Progenitor cell of endocrine pancreas (in vitro differentiated cells): ENCODE measurements at places on chromosomes 4 and X. TPM values are rescaled to one million over a fixed set of nuclear protein-coding genes. Genes with fewer than 3 reads are reported as not detected.

DNA sequence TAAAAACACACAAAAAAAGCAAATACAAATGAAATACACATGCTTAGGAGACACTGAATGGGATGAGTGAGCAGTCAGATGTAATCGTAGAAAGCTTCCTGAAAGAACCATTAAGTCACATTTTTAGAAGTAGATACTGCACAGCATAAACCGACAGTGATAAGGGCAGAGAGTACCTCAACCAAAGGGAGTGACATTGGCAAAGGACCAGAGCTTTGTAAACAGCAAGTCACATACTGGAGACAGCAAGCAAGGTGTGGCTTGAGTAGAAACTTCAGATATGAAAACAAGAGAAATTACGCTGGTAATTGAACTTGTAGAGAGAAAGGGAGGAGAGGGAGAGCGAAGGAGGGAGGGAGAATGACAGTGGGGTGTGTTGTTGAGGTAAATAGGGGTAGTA, 92.0 kb downstream of the CHRDL1 start:
- no peak overlapping the region for H3K4me3 ChIP-seq
- peaks cover 2% of the 10 kb centered on the region for H3K36me3 ChIP-seq
- H3K27ac ChIP-seq: no peak overlapping the region
- peaks cover 14% of the 10 kb centered on the region for H3K4me1 ChIP-seq

DNA sequence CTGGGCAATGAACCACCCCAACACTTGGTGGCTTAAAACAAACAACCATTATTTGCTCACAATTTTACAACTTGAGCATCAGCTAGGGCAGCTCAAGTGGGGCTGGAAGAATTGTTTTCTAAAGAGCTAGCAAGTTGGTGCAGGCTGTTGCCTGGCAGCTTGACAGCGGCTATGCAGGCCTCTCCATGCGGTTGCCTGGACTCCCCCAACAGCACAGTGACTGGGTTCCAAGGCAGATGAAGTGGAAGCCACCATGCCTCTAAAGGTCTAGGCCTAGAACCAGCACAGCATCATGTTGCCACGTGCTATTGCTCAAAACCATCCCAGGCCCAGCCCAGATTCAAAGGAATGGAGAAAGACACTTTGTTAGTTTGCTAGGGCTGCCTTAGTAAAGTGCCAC, 114.8 kb downstream of the BCOR start:
- no peak overlapping the region for H3K4me3 ChIP-seq
- no peaks in the 10 kb centered on the region for H3K36me3 ChIP-seq
- peaks cover 1% of the 10 kb centered on the region for H3K4me1 ChIP-seq
- H3K27ac ChIP-seq: no peak overlapping the region

DNA sequence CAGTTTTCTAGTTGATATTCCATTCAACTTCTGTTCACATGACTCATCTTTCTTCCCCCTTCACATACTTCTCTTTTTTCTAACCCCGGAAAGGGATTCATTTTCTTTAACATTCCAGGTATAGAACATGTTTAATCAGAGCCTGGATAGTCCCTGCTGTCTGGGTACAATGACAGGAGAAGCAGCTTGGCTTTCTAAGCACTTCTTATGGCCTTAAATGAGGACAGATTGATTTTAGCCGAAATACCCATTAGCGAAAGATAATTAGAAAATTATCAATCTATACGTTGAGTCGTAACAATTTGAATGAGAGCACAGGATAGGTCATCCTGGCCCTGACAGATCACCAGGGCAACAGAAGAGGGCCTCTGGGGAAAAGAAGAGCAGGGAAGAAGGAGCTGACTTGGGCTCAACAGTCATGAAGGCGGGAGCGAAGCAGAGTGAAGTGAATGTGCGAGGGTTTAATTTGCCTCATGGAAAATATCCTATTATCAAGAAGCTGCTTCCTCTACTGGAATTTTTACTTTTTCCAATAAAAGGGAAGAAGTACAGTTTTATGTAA, 62.2 kb downstream of the PPP1R2C start:
- H3K4me3 ChIP-seq: no peak overlapping the region
- H3K27ac ChIP-seq: peak overlapping the region; percentile 88
- no peak for DNase-seq
- no peaks in the 10 kb centered on the region for H3K27me3 ChIP-seq

DNA sequence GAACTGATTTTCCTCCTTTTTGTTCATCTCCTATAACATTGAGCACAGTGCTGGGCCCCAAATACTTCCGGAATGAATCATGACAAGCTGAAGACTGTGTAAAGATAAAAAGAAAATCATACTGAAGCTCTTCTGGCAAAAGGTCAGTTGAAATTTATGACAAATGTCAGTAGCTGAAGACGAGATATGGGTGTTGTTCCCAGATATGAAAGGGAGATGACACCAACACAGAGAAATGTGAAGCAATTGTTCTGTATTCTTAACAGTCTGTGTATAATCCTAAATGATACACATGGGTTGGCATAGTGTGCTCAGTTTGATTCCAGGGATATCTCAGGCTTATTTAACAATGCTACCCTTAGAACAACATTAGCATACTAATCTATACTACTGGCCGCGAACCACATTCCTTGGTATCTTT, 170.5 kb upstream of the PITX2 start:
- no peak for DNase-seq
- no peaks in the 10 kb centered on the region for H3K36me3 ChIP-seq
- peaks cover 44% of the 10 kb centered on the region for H3K27me3 ChIP-seq
- H3K4me1 ChIP-seq: peaks cover 6% of the 10 kb centered on the region

- no peaks in the 10 kb centered on the region for H3K27me3 ChIP-seq
- peaks cover 21% of the 10 kb centered on the region for H3K36me3 ChIP-seq
Measured at GRCh38 chr4:10114607-10115006, 2.0 kb downstream of the WDR1 start.

DNA sequence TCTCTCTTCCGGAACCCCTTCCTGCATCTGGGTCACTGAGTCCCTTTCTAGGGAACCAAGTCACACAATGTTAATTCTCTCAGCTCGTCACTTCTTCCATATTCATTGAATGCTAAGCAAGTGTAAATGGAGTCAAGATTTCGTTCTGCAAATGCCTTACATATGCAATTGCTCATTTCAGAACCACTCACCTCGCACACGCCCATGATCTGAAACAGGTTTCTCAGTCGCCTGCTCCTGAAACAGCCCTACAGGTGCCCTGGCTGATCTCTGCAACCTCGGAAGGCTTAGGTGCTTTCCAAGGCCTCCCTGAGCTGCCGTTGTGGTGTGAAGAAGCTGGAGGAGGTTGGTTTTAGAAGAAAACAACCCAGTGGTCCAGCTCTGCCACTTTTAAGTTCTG, 100.8 kb upstream of the MSX1 start:
- peaks cover 59% of the 10 kb centered on the region for H3K27me3 ChIP-seq
- H3K4me3 ChIP-seq: no peak overlapping the region
- DNase-seq: no peak
- H3K4me1 ChIP-seq: peaks cover 10% of the 10 kb centered on the region
- H3K36me3 ChIP-seq: no peaks in the 10 kb centered on the region

- DNase-seq: peak; percentile 29
- H3K4me1 ChIP-seq: peaks cover 10% of the 10 kb centered on the region
- no peak overlapping the region for H3K27ac ChIP-seq
- H3K36me3 ChIP-seq: no peaks in the 10 kb centered on the region
Measured at GRCh38 chr4:128574706-128575105, 234.8 kb upstream of the JADE1 start.

GRCh38 chr4:42083816-42084215, 68.6 kb downstream of the BEND4 start:
- no peak overlapping the region for H3K4me3 ChIP-seq
- no peak for DNase-seq
- peaks cover 10% of the 10 kb centered on the region for H3K36me3 ChIP-seq
- H3K27me3 ChIP-seq: no peaks in the 10 kb centered on the region
- no peaks in the 10 kb centered on the region for H3K4me1 ChIP-seq

DNA sequence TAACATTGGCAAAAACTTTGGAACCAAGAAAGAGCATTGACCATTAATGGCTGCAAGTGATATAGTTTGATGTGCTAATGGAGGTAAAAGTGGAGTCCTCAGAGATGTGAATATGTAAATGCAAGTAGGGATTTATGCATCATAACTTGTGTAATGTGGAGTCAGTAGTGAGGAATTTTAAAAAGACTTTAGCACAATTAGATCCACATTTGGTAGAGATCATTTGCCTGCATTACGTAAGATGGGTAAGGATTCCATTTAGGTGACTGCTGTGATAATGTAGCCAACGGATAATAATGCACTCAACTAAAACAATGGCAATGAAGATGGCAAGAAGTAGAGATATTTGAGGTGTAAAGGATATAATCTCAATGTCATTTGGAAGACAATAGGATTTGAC, 1128.4 kb downstream of the ADGRL3 start:
- no peak for DNase-seq
- no peaks in the 10 kb centered on the region for H3K27me3 ChIP-seq
- no peak overlapping the region for H3K4me3 ChIP-seq
- no peaks in the 10 kb centered on the region for H3K36me3 ChIP-seq
- no peaks in the 10 kb centered on the region for H3K4me1 ChIP-seq

DNA sequence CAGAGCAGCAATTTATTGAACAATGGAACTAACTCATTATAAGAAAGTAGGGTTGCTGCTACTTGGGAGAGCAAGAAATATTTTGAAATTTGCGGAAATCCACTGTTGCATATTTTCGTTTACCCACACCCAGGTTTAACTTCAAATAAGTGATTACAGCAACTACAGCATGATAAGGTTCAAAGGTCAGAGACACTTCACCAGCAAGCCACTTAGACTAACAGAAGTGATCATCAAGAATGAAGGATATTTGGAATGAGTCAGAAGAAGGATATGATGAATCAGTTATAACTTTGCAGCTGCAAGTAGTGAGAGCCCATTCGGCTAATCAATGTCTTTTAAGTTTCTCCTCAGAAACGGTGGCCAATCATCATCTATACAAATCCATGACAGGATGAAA, 199.3 kb downstream of the TMA16 start:
- no peak for DNase-seq
- no peaks in the 10 kb centered on the region for H3K4me1 ChIP-seq
- no peaks in the 10 kb centered on the region for H3K36me3 ChIP-seq
- no peak overlapping the region for H3K4me3 ChIP-seq
- no peak overlapping the region for H3K27ac ChIP-seq

ARHGAP4 gene
- total RNA-seq: 16.4 and 16.7 TPM in 2 replicates

DNA sequence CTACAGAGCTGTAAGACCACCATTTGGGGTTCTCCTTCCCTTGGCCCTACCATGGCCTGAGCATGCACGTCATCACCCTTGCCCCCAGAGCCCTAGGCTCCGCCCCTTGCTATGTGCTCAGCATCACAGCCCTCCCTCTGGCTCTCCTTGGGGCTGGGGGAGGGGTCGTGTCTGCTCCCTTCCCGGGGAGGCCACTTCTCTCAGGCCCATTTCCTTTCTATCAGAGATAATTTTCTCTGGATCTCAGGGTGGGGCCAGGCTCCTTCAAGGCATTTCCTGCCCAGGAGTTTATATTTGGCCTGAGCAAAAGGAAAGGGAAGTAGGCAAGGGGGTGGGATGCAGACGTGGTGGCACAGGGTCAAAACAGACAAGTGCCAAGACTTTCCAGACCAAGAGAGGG, 55.9 kb downstream of the STARD8 start:
- H3K4me3 ChIP-seq: no peak overlapping the region
- H3K27me3 ChIP-seq: no peaks in the 10 kb centered on the region
- H3K36me3 ChIP-seq: no peaks in the 10 kb centered on the region

MAGEB10 gene
- not detected in 2 replicates for total RNA-seq

ZNF718 gene
- total RNA-seq: 9.3 and 10.3 TPM in 2 replicates

SNCA gene
- total RNA-seq: 13.4 and 16.2 TPM in 2 replicates

DNA sequence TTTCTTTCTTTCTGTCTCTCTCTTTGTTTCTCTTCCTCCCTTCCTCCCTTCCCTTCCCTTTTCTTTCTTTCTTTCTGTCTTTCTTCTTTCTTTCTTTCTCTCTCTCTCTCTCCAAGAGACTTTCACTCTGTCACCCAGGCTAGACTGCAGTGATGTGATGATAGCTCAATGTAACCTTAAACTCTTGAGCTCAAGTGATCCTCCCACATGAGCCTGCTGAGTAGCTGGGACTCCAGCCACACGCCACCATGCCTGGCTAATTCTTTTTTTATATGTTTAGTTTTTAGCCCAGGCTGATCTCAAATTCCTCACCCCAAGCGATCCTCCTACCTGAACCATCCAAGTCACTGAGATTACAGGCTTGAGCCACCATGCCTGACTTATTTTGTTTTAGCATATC, 64.3 kb upstream of the EMCN start:
- no peaks in the 10 kb centered on the region for H3K27me3 ChIP-seq
- DNase-seq: no peak
- H3K27ac ChIP-seq: no peak overlapping the region
- H3K36me3 ChIP-seq: no peaks in the 10 kb centered on the region

- no peaks in the 10 kb centered on the region for H3K27me3 ChIP-seq
- H3K4me1 ChIP-seq: peaks cover 4% of the 10 kb centered on the region
- H3K36me3 ChIP-seq: peaks cover 38% of the 10 kb centered on the region
- H3K27ac ChIP-seq: peak overlapping the region; percentile 64
- no peak overlapping the region for H3K4me3 ChIP-seq
Measured at GRCh38 chr4:772776-773175, 53.2 kb downstream of the CPLX1 start.

DNA sequence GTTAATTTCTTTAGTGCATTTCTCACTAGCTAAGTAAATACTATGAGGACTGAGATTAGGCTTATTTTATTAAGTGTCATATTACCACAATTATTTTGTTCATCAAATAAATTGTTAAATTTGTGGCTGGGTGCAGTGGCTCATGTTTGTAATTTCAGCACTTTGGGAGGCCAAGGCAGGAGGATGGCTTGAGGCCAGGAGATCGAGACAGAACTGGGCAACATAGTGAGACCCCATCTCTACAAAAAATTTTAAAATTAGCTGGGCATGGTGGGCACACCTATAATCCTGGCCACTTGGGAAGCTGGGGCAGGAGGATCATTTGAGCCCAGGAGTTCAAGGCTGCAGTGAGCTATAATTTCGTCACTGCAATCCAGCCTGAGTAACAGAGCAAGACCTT, 6.8 kb downstream of the SEC24D start:
- peaks cover 11% of the 10 kb centered on the region for H3K4me1 ChIP-seq
- no peak for DNase-seq
- H3K4me3 ChIP-seq: no peak overlapping the region
- no peak overlapping the region for H3K27ac ChIP-seq

- H3K4me3 ChIP-seq: no peak overlapping the region
- H3K27me3 ChIP-seq: no peaks in the 10 kb centered on the region
- H3K27ac ChIP-seq: no peak overlapping the region
- H3K4me1 ChIP-seq: no peaks in the 10 kb centered on the region
Measured at GRCh38 chr4:126106658-126107057, 791.9 kb downstream of the FAT4 start.

GLRA2 gene
- not detected in 2 replicates for total RNA-seq

DNA sequence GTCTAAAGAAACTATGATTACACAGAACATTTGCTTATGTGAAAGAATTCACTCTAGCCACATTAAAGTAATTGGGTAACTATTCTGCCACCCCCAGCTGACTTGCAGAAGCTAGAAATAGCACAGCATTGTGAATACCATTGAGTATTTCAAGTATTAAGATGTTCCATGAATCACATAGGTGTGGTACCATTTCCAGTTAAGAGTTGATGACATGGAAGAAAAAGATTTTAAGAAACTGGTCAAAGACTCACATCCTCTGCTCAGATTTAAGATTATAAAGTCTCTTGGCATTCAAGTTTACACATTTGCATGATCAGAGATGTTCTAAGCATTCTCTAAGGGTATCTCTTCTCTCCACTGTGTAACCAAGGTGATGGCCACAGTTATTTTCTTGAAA, 287.5 kb downstream of the CAMK2D start:
- no peak overlapping the region for H3K4me3 ChIP-seq
- no peak for DNase-seq
- H3K27me3 ChIP-seq: no peaks in the 10 kb centered on the region
- H3K27ac ChIP-seq: no peak overlapping the region
- peaks cover 34% of the 10 kb centered on the region for H3K36me3 ChIP-seq

SPANXA2 gene
- total RNA-seq: not detected in 2 replicates
